ENCODE measurements at places on chromosomes 2 and 18.

DNA sequence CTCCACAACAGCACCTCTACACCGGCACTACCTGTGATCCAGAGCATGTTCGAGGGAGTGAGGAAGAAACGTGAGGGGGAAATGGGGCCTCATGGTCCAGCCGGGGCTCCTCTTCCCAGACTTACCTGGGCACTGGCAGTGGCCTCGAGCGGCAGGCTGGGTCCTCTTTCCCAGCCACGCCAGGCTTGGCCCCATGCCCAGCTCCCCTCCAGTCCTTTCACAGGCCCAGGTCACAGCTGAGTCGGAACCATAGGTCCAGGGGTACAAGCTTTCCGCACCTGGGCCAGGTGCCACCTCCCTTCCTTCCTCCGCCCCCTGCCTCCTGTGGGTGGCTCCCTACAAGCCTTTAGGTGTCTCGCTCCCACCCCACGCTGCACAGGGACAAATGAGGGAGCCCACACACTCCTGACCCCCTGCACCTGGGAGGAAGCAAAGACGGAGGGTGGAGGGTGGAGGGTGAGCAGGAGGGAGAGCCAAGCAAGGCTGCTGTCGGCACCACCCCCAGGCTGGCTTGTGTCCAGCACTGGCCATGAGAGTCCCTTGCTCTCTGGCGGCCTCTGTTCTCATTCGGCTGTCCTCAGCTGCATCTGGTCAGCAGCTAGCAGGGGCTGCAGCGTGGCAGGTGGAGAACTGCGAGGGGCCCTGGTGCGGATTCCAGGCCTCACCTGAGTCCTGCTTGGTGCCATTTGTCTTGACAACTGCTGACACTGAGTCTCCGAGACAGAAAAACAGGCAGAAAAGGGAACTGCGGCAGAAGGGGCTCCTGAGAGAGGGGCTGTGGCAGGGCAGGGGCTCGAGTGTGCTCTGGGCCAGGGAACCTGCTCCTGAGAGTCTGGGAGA is 26.8 kb downstream of the ADRA2B start:
- DNase-seq: no peak

DNA sequence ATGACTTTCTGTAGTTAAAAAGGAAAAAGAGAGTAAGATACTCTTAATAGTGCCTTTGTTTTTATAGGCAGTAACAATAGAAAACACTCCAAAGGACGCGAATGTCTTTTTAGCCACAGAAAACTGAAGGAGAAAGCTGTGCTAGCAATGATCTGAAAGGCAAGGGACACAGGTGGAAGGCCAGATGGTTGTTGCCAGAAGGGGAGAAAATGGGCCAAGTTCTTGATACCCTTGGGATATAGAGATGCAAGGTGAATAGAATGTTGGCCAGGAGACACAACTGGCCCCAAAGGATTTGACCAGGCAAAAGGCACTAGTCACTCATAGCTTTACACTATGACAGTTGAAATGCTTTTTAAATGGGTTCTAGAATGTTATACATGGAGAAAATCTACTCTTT is 180.0 kb downstream of the NRXN1 start:
- no peak for DNase-seq

DNA sequence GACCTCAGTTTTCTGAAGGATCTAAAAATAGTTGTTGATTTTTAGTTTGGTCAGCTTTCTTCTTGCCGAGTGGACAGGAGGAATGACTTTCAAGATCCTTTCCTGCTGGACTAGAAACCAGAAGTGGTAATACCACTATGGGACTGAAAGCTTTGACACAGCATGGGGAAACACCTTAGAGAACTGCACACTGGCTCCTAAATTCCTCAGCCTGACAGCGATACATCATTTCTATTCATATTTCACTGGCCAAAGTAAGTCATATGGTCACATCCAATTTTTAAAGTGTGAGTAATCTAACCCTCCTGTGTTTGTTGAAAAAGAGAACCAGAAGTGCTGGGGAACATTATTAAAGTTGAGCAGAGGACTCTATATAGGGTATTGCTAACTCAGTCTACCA is 244.7 kb upstream of the MMADHC start:
- no peak for DNase-seq

GRCh38 chr2:160931531-160931930 is 228.7 kb upstream of the TANK start:
- DNase-seq: no peak

- DNase-seq: no peak
Observed at GRCh38 chr2:10216677-10217488, 85.8 kb upstream of the HPCAL1 start.

- no peak for DNase-seq
Observed at GRCh38 chr18:6682437-6683111, 46.9 kb upstream of the ARHGAP28 start.

DNA sequence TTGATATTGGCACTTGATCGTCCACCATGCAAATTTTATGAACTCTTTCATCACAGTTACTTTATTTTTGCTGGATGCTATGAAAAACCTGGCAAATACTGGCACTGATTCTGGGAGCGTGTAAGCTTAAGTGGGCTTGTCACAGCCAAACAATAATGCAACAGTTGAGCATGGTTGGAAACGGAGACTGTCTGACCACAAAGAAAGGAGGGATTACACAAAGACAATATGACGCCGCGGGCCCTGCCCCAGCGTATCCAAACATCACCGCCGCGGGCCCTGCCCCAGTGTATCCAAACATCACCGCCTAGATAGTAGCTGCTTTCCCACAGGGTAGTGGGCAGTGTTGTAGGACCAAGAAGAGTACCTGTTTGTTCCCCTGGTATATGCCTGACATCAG is 135.9 kb downstream of the PRPF40A start:
- no peak for DNase-seq

DNA sequence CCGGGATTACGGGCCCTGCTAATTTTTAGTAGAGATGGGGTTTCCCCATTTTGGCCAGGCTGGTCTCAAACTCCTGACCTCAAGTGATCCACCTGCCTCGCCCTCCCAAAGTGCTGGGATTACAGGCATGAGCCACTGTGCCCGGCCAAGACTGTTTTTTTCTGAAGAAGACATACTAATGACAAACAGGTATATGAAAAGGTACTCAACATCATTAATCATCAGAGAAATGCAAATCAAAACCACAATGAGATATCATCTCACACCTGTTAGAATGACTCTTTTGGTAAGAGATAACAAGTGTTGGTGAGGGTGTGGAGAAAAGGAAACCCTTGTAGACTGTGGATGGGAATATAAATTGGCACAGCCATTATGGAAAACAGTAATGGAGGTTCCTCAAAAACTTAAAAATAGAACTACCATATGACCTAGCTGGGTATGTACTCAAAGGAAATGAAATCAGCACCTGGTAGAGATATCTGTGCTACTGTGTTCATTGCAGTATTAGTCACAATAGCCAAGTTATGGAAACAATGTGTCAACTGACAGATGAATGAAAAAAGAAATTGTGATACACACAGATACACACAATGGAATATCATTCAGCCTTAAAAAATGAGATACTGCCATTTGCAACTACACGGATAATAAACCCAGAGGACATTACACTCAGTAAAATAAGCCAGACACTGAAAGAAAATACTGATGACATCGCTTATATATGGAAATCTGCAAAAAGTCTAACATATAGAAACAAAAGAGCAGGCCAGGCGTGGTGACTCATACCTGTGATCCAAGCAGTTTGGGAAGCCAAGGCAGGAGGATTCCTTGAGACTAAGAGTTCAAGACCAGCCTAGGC is 20.8 kb downstream of the SOS1 start:
- no peak for DNase-seq

DNA sequence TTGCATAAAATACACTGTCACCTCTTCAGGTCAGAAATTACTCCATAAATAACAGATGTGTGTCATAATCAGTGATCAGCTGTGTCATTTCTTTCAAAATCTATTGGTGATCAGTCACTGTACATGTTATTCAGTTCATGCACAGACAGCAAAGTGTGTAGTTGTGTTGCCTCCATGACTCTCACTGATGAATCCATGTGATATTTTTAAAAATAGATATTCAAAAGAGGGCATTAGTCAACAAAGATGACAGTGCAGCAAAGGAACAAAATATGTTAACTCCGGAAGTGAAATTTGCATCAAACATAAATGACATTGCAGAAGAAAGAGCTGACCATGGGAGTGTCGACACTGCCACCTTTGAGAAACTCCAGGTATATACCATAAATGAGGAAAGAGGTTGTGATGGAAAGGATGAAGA is 17.1 kb upstream of the MCM6 start:
- DNase-seq: no peak

DNA sequence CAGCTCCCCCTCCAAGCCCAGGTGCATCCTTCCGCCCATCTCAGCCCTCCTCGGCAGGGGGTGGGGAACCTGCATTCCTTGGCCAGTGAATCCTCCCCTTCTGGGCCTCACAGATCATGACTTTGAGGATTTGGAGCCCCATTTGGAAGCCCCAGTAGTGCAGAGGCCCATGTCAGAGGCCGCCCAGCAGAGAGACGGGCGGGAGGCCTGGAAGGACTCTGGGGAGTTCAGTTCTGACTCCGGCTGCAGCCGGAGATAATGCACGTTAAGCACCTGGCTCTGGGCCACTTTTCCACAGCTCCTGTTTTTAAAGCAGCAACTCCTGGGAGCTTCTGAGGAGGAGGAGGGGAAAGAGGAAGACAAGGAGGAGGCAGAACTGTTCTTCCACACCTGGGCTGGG is 14.9 kb downstream of the ATOH8 start:
- no peak for DNase-seq

DNA sequence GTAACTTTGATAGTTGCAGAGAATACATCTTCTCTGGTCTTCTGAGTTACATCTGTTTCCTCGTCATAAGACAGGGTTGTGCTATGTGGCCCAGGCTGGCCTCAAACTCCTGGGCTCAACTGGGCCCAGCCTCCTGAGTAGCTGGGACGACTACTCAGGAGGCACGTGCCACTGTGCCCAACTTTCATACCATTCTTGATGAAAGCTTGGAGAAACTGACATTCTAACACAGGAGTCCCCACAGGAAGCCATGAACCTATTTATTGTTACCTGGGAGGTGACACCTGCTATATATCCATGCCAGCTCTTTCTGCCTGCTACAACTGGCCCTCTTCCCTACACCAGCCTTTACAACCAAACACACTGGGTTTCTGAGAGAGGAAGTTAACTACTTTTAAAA is 19.1 kb downstream of the EIF2AK3 start:
- DNase-seq: no peak

DNA sequence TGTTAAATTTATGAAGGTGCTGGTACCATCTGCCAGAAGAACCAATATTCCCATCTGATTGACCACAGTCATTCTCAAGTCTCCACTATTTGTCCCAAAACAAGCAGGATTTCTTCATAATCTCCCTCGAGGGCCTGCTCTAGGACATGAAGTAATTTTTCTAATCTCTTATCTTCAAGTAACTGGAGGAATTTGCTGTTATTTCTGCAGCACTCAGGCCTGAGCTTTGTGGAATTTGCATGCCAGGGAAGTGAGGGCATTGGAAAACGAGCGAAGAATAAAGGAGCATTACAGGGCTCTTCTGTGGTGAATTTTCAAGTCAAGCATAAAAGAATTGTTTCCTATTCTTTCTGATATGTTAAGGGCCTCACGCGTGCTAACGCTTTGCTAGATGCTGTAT is 161.2 kb upstream of the EPAS1 start:
- DNase-seq: no peak

GRCh38 chr2:113692698-113693428 is 63.6 kb downstream of the SLC35F5 start:
- DNase-seq: no peak

DNA sequence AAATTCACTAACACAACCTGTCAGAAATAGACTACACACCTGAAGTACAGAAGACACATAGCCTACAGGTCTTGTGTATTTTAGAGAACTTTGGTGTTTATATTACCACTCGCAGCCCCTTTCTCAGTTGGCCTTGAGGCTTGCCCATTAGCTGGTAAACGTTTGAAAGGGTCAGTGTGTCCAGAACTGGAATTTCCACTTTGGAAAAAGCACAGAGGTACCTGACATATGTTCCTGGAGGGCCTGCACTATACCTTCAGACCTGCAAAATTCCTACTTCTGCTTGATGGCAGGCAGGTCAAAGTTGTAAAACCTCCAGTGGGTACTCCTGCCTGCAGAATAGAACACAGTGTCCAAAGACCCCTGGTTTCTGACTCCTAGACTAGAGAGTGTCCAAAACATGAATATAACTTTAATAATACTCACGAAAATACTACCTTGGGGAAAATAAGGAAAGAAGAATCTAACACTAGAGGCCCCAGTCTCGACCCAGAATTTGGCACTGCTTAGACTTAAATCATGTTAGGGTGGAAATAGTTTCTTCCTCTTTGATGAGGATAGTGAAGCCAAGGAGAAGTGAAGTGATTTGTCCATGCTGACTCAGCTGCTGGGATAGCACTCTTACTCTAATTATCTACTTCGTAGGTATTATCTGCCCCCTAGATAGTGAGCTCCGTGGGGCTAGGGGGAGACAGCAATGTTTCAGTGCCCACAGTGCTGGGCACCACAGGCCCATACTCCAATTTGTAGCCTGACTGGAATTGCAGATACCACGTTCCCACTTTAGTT is 2.8 kb downstream of the KCTD1 start:
- no peak for DNase-seq

GRCh38 chr2:67037655-67038054 is 359.5 kb upstream of the ETAA1 start:
- no peak for DNase-seq

GRCh38 chr2:233486778-233487552 is 79.6 kb downstream of the USP40 start:
- DNase-seq: no peak

DNA sequence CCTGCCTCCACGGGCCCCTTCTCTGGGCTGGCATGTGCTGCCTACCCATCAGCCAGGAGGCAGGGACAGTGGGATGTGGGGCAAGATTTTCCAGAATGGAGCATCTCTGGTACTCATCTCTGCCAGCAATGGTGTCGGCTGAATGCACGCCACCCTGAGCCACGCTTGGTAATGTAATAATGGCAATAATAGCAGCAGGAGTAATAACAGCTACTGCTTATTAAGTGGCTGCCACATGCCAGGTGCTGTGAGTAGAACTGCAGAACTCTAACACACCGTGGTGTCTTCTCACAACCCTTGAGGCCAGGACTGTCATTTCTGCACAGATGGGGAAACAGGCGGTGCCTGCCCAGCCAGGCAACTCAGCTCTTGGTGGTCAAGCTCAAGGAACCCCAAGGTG is 113.6 kb downstream of the CELF4 start:
- no peak for DNase-seq

GRCh38 chr2:144411473-144411872 is 108.4 kb downstream of the ZEB2 start:
- no peak for DNase-seq

- no peak for DNase-seq
Observed at GRCh38 chr2:184394642-184395041, 203.7 kb upstream of the ZNF804A start.

DNA sequence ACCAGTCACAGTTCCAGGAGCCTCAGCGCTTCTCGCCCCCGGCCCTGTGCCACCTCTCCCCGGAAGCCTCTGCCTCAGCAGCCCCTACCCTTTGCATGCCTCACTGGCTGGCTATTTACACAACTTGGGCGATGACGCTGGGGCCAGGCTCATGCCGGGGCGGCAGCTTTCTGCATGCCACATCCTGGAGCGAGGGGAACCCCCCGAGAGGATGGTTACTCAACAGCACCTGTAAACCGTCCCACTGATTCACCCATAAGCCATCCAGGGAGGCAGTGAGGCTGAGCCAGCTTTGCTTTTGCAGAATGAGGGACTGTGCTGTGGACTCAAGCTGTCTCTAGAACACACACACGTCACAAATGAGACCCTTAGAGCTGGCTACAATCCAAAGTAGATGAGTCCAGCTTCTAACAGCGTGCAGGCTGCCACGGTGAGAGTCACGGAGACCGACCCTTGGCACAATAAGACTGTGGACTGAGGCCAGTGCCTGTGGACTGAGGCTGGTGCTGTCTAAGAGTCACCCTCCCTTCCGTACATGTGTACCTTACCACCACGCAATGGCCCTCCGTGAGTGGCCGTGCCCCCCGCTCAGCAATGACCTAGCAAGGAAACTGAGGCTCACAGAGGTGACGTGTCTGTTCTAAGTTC is 45.6 kb upstream of the ODC1 start:
- peak; percentile 52 for DNase-seq

All from stimulated activated CD8-positive, alpha-beta memory T cell treated with anti-CD3 and anti-CD28 coated beads, Interleukin-2, amount 100 ng/mL, for 1 hour (primary cell).